Activated naive CD4-positive, alpha-beta T cell treated with anti-CD3 and anti-CD28 coated beads, Interleukin-2, amount 50 U/mL, for 72 hours (primary cell): ENCODE measurements at places on chromosomes 5 and 9.

- no peak for DNase-seq
Measured at GRCh38 chr5:14353726-14354474, 210.8 kb downstream of the TRIO start.

- DNase-seq = no peak
Measured at GRCh38 chr5:95237324-95237723, 47.6 kb downstream of the MCTP1 start.

- DNase-seq = peak; percentile 67
Measured at GRCh38 chr5:128084228-128085167, 932 bp downstream of the SLC12A2 start.

DNA sequence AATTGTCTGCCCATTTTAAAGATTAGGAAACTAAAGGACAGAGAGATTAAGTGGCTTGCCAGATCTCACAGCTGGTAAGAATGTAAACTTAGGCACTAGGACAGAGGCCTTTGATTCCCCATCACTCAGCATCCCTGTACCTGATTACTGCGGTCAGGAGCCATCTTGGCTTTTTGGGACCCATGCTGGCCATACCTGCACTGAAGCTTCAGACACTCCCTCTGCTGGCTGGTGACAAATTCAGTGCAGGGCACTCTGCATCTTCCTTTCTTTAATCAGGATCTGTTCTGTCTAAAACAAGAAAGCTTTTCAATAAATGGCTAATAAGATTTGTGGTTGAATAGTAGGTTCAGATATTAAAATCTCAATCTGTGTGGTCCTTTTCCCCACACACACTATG, 215.5 kb upstream of the RORB start:
- no peak for DNase-seq

GRCh38 chr9:26358836-26359235, 533.8 kb downstream of the CAAP1 start:
- DNase-seq = no peak

GRCh38 chr9:18490641-18491370, 16.9 kb downstream of the ADAMTSL1 start:
- no peak for DNase-seq

DNA sequence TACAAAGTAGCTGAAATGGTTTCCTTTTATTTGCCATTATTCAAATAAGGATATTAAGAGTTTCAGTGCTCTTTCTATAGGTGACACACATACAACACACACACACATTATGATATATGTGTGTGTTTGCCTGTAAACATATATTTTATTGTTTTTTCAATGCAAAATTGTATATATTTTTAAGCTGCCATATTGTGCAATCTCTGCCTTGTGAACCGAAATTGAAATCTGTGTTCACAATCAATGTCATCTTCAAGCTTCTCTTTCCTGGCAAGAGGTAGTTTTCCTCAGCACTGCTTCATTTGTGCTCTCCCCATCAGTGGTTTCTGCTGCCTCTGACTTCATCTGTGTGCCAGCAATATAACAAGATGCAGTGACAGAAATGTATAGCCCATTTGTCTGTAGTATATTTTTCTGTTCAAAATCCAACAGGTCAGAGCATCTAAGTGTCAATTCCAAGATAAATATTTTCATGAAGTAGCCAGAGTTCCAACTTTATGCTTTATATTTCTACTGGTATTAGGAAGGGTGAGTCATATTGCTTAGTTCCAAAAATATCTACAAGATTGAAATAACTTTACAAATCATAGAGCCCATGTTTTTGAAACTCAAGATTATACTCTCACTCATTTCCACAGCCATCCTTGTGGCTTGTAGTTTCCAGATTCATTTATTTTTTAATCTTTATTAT, 1704.8 kb upstream of the CDH9 start:
- DNase-seq = no peak

DNA sequence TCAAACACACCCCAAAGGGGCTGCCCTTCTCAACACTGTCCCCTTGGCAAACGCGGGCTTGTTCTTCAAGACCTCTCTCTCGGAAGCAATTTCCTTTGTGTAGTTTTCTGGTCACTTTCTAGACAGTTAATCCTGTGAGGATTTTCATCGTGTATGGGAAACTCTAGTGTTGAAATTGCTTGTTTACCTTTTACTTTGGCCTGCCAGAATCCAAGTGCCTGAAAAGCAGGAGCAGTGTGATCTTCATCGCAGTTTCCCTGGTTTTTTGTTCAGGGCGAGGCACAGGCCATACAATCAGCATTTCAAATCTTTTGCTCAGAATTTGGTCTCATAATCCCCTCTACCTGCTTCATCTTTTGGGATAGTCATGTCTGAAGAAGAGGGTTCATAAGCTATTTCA, 115.7 kb upstream of the C9orf72 start:
- DNase-seq = no peak

- no peak for DNase-seq
Measured at GRCh38 chr5:142114687-142115086, 6.1 kb downstream of the NDFIP1 start.

GRCh38 chr9:15543047-15543813, 9.6 kb upstream of the CCDC171 start:
- no peak for DNase-seq

DNA sequence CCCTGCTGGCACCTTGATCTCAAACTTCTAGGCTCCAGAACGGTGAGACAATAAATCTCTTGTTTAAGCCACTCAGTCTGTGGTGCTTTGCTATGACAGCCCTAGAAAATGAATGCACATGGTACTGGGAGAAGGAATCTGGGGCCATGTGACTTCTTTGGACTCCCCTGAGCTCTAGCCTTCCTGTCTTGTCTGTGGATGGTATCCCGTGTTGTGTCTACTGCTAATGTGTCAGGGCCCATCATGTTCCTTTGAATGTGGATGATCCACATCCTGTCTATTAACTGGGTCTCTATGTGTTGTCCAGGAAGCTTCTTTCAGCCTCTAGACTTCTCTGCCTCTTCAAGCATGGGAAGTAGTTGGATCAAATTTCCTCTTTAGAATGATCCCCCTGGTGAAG, 25.1 kb downstream of the IL7R start:
- no peak for DNase-seq

DNA sequence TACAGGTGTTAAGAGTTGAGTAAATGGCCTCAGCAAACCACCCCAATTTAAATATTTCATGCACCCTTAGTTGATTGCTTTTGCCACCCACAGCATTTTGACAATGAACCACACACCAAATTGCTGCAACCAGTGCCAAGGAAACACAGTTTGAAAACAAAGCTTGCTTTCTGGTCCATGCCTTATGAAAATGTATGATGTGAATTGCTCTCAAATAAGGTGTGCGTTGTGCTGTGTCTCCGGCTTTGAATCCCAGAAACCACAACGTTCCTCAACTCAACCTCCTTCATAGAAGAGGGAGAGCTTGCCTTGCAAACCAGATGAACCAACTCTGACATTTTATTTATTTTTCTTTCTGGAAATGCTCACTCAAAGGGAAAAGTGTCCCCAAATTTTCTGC, 762.7 kb downstream of the TLE1 start:
- no peak for DNase-seq

DNA sequence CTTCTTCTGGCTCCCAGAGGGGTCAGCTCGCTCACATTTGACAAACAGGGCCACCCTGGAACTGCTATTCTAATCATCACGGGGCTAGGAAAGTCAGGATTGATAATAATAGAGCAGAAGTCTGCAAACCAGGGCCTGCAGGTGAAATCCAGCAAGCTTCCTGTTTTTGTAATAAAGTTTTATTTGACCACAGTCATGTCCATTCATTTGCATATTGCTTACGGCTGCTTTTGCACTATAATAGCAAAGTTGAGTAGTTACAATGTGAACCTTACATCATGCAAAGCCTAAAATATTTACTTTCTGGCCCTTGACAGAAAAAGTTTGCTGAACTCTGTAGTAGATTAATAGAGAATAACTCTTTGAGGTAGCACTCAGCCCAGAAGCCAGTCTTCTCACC, 63.2 kb upstream of the CTXN3 start:
- no peak for DNase-seq

- DNase-seq = no peak
Measured at GRCh38 chr5:150137997-150138396, 17.6 kb downstream of the PDGFRB start.

DNA sequence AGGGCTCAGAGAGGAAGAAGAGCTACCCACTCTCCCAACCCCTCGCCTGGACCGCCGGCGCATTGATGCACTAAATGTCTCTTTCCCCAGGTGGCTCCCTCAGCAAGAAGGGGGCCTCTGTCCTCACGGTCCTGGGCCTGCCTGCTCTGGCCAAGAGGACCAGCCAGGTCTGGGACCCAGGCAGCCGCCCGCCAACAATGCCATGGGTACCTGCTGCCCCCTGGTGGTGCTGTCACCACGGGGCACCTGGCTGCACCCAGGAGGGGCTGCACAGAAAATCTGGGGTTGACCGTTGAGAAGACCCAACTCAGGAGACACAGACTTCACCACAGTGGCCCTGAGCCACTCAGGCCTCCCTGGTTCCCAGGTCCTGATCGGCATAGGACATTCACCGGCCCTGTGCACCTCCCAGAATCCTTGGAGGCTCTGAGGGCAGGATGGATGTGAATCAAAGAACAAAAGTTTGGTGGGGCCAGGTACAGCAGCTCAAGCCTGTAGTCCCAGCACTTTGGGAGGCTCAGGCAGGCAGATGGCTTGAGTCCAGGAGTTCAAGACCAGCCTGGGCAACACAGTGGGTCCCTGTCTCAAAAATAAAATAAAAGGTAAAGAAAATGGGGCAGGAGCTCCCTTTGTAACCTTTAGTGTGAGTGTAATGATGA, 2.4 kb upstream of the VAV2 start:
- DNase-seq = peak; percentile 78

DNA sequence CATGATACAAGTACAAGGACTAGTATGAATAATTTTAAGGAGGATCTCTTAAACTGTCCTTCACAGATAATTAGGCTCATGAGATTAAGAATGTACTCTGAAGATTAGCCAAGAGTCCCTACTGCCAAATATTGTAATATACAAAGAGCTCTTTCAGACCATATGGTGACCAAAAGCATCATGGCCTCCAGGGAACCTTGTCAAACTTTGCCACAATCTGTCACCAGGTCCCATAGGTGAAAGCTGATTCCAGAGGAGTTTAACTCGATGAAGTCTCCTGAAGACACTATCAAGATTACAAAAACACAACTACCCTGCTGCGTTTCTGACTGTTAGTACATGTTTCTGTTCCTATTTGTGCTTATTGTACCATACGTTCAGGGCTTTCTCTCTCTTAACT, 395.4 kb upstream of the ITGA1 start:
- DNase-seq = no peak
